K562 (cell line): ENCODE measurements at places on chromosomes 5 and 9.

GRCh38 chr5:39486361-39486760, 61.6 kb upstream of the DAB2 start:
- no peak overlapping the region for H3K27ac ChIP-seq
- no peak for DNase-seq
- H3K4me3 ChIP-seq = no peak overlapping the region
- no peaks in the 10 kb centered on the region for H3K27me3 ChIP-seq

DNA sequence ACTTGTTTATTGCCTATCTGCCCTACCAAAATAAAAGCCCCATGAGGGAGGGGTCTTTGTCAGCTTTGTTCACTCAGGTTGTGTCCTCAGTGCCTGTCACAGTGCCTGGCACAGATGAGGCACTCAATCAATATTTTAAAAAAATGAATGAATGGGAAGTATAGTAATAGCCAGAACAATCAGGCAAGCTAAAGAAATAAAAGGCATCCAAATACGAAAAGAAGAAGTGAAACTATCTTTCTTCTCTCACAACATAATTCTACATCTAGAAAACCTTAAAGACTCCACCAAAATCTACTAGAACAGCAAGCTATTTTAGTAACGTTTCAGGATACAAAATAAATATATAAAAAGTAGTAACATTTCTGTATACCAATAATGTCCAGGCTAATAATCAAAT, 37.8 kb upstream of the C5orf63 start:
- no peak for DNase-seq
- H3K27ac ChIP-seq = no peak overlapping the region
- H3K4me3 ChIP-seq = no peak overlapping the region
- no peaks in the 10 kb centered on the region for H3K36me3 ChIP-seq

DNA sequence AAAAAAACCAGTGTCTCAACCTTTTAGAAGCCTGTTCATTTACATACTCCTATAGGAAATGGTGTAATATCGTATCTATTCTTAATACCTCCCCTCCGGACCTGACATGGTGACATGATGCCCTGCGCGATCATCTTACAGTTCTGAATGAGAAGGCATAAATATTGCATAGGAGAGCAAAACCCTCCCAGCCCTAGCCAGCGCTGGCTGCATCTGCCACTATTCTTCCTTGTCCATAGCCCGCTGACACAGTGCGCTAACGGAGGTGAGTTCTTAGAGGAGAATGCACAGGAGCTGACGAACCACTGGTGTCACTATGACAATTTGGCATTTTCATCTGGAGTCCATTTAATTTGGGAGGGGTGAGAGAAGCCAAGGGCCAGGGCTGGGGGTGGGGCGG, 290.1 kb downstream of the EFNA5 start:
- no peaks in the 10 kb centered on the region for H3K36me3 ChIP-seq
- H3K27ac ChIP-seq = no peak overlapping the region
- H3K27me3 ChIP-seq = no peaks in the 10 kb centered on the region
- DNase-seq = no peak

- no peak overlapping the region for H3K4me3 ChIP-seq
- H3K4me1 ChIP-seq = peaks cover 4% of the 10 kb centered on the region; the same call in 2 of the 3 replicates
- DNase-seq = no peak
- H3K36me3 ChIP-seq = no peaks in the 10 kb centered on the region; the same call in 2 of the 3 replicates
Measured at GRCh38 chr9:124309667-124310084, 51.9 kb downstream of the NEK6 start.

DNA sequence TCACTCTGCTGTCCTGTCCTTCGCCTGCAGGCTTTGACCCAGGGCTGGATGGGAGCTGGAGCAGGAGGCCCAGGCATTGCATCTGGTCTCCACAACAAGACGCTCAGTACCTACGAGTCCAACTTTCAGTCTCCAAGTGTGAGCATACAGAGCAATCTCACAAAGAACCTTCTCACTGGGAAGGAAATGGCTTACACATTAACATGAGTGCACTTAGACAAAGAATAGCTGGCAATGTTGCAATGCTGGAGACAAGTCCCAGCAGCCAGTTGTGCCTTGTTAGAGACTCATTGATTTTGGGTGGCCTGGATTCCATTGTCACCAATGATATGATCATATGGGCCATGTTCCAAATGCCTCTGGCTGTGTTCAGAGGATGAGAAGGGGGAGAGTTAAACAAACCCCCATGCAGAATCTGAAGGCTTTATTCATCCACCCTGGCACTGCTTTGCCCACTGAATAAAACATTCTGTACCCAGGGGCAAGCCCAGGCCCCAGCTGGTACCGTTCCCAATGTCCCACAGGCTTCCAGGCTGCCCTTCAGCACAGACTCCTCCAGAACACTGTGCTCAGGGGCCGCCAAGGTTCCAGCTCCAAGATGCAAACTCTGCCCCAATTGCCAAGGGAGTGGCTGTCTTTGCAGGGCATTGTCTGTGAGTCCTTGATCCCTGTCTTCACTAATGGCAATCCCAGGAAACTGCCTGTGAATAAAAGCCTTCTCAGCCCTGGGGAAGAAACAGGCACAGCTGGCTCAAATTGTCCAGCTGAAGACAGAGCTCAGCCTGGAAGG, 185.5 kb downstream of the HSD17B3 start:
- H3K4me3 ChIP-seq = no peak overlapping the region
- H3K36me3 ChIP-seq = no peaks in the 10 kb centered on the region
- H3K4me1 ChIP-seq = no peaks in the 10 kb centered on the region
- no peak overlapping the region for H3K27ac ChIP-seq

DNA sequence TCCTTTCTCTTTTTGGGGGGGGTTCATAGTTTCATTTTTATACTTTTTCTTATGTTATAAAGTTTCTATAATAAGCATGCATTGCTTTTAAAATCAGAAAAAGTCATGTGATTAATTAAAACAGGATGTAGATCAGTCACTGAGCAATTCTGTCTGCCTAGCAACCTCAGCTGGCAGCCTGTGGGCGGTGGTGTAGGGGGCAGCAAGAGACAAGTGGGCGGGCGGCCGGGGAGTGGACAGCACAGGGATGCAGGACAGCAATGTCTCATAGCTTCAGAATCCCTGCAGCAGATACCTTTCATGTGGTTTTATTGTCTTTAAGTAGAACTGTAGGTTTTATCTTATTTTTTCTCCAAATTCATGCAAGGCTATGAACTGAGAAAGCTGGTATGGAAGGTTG, 101.9 kb upstream of the S1PR3 start:
- no peaks in the 10 kb centered on the region for H3K27me3 ChIP-seq
- H3K4me3 ChIP-seq = no peak overlapping the region
- H3K27ac ChIP-seq = no peak overlapping the region
- no peaks in the 10 kb centered on the region for H3K36me3 ChIP-seq
- no peak for DNase-seq

- no peak overlapping the region for H3K4me3 ChIP-seq
- no peak for DNase-seq
- peaks cover 91% of the 10 kb centered on the region for H3K36me3 ChIP-seq
- H3K4me1 ChIP-seq = no peaks in the 10 kb centered on the region
Measured at GRCh38 chr9:113177251-113177650, 26.4 kb downstream of the SLC31A2 start.
